ENCODE measurements at places on chromosomes 12 and 14.
A peak's percentile ranks its signal among the peaks of the same experiment; 100 is the strongest.

DNA sequence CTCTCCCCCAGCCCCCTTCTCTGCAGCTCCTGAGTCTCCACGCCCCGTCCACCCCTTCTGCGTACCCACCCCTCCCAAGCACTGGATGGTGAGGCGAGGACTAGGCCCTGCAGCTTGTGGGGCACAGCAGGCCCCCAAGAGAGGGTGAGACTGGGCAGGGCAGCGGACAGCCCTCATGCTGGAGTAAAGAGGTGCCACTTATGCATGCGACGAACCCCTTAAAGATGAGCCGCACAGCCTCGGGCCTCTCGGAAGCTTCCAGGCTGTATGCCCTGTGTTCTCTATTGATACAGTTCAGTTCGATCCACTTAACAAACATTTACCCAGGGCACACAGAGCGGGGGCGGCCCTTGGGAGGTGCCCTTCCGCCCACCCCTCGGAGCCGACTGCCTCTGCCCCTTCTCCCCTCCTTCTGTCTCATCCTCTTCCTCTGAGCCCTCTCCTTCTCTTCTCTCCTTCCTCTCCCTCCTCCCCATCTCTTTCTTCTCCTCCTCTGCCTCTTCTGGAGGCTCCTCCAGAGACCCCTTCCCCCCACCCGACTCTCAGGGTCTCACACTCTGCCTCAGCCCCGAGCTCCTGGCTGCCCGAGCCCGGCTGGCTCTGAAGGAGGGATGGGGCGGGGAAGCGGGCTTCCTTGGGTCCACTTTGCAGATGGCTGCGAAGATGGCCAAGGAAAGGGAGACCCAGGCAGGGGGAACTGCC is 32.7 kb upstream of the DLK1 start:
- no peak for DNase-seq

DNA sequence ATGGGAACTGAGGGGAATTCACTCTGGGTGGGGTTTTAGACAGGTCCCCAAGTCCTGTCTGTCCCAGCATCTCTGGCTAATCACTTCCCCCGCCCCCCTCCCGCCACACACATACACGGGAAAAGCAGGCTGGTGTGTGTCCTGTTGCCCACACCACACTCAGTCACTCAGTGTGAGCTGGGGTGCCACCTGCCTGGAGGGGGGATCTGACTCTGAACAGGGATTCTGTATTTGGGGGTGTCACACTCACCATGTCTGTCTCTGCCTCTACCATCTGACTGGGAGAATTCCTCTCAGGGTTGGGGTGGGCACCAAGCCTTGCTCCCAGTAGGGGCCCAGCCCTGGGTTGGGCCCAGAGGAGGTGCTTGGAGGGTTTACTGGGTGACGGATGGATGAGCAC is 31.1 kb downstream of the SH2B3 start:
- no peak for DNase-seq

- no peak for DNase-seq
Measured at GRCh38 chr12:99026332-99027054, 381.4 kb downstream of the APAF1 start.

GRCh38 chr12:53231671-53231920 is 413 bp downstream of the RARG start:
- DNase-seq = no peak

DNA sequence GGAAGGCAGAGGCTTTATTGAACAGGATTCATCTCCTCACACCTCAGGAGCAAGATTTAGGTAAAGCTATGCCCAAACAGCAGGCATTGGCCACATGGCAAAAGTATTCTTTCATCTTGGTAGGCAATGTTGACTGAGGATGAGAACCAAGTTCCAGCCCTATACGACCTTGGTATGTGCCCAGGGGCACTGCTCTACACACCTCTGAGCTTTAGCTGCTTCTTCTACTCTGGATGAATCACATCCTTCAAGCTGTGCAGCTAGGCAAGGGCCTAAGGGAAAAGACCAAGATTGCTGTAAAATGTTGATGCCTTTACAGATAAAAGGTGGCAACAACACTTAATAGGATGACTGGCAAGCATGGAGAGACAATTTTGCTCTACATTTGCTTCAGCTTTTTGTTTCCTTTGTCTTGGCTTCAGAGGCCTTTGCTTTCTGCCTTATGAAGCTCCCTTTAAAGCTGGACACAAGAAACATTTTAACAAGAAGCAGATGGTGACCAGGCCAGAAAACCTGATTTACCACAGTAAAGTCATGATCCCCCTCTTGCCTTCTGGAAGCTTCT is 183.3 kb upstream of the KITLG start:
- DNase-seq = no peak

DNA sequence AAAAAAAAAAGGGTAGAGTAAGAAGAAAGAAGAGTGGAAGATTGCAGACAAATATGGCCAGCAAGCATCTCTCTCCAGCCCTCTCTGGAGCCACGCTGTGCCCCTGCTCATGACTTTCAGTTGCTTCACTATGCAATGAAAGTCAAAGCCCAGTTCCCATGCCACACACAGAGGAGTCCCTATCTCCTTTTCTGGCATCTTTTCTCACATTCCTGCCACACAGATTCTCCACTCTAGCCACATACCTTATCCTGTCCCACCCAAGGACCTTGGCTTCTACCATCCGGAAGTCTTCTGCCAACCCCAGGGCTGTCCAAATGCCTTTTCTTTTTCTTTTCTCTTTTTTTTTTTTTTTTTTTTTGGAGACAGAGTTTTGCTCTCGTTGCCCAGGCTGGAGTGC is 39.3 kb upstream of the CAPRIN2 start:
- DNase-seq = no peak

- no peak for DNase-seq
Measured at GRCh38 chr12:26510354-26510674, 314.9 kb downstream of the SSPN start.

- no peak for DNase-seq
Measured at GRCh38 chr14:100142073-100143040, 17.1 kb downstream of the DEGS2 start.

- peak; percentile 71 for DNase-seq
Measured at GRCh38 chr12:93060666-93061472, 131.8 kb upstream of the EEA1 start.

- no peak for DNase-seq
Measured at GRCh38 chr14:91511043-91511383, 903 bp upstream of the PPP4R3A start.

GRCh38 chr12:117901631-117902030 is 67.2 kb downstream of the KSR2 start:
- DNase-seq = no peak

DNA sequence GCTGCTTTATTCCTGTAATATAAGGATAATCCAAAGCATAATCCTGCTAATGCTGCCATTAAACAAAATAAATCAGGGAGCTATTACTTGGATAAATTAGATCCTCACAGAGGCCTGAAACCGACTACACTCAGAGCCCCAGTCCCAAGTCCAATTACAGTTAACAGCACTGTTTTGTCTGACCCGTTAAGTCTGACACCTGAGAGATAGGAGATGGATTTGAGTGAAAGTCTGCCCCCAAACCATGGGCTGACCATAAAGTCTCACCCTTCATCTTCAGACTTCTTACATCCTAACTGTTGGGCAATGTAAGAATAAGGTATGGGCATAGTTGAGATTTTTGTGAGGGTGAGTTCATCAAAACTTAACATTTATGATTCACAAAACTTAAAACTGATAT is 181.7 kb downstream of the PLCZ1 start:
- DNase-seq = no peak

- no peak for DNase-seq
Measured at GRCh38 chr14:90534091-90534837, 137.4 kb downstream of the CALM1 start.

- DNase-seq = no peak
Measured at GRCh38 chr12:111429828-111430432, 24.2 kb downstream of the SH2B3 start.

- DNase-seq = peak; percentile 13
Measured at GRCh38 chr12:95815632-95816212, 25.2 kb upstream of the NTN4 start.

- DNase-seq = no peak
Measured at GRCh38 chr12:95862038-95862437, 3.3 kb downstream of the SNRPF start.

DNA sequence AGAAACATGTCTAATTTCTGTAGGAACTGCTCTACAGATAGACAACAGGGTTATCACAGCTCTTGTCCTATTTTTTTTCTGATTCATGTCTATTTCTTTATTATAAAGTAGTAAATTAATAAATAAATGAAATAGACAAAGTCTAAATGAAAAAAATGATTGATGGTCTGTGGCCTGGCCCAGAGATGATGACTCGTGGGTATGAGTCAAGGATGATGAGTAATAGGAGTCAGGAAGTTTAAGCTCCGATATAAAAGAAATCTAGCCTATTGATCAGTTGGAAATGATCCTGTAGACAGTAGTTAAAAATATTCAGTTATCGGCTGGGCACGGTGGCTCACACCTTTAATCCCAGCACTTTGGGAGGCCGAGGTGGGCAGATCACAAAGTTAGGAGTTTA is 90.6 kb upstream of the RTL1 start:
- no peak for DNase-seq

GRCh38 chr12:77351860-77352259 is 286.5 kb upstream of the E2F7 start:
- DNase-seq = no peak

GRCh38 chr12:74847169-74847568 is 309.5 kb downstream of the ATXN7L3B start:
- no peak for DNase-seq
